SW480 (cell line): ENCODE measurements at places on chromosomes 1 and 21.
A peak's percentile ranks its signal among the peaks of the same experiment; 100 is the strongest.

- peak; percentile 32 for DNase-seq
These were observed 24.7 kb downstream of the CDK18 start for GRCh38 chr1:205528887-205529825.

DNA sequence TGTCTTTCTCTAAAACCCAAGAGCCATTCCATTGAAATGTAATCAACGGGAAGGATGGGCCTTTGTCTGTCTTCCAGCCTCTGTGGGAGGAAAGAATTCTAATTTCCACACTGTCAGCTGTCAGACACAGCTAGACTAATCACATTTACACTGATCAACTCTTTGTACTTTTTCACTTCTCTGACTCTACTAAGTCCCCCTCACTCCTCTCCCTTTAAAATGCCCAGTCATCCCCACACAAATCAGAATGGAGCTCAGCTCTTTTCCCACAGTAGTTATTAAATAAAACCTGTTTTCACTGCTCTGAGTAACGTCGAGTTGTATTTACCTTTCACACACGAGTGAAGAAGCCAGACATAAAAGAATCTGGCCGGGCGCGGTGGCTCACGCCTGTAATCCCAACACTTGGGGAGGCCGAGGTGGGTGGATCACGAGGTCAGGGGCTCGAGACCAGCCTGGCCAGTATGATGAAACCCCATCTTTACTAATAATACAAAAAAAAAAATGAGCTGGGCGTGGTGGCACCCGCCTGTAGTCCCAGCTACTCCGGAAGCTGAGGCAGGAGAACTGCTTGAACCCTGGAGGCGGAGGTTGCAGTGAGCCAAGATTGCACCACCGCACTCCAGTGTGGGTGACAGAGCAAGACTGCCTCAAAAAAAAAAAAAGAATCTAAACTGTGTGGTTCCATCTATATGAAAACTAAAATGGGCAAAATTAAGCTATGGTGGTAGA, 13.3 kb downstream of the ZBTB8OS start:
- no peak for DNase-seq

DNA sequence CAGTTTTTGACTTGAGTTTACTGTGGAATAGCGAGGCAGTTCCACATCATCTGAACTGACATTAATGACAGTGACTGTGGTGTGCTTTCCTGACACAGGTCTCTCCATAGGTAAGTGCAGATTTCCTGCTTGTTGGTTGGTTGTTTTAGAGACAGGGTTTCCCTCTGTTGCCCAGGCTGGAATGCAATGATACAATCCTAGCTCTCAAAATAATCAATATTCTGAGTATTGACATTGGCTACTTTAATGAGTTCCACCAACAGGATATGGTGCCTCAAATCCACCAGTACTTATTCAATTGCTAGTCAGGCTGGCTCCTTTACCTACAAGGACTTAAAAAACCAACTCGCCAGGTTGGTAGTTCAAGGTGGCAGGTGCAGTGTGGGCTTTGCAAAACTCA, 63.8 kb downstream of the CLSTN1 start:
- no peak for DNase-seq

DNA sequence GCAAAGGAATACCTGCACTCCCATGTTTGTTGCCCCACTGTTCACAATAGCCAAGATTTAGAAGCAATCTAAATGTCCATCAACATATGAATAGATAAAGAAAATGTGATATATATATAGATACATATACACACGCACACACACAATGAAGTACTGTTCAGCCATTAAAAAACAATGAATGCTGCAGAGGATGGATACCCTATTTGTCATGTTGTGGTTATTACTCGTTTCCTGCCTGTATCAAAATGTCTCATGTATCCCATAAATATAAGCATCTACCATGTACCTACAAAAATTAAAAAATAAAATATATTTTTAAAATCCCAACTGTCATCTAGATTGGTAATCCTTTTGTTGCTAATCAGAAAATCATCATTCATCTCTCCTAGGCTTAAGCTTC, 634.8 kb upstream of the ADGRL2 start:
- DNase-seq = no peak

- DNase-seq = peak; percentile 38
These were observed 876 bp downstream of the RAB29 start for GRCh38 chr1:205774198-205775014.

DNA sequence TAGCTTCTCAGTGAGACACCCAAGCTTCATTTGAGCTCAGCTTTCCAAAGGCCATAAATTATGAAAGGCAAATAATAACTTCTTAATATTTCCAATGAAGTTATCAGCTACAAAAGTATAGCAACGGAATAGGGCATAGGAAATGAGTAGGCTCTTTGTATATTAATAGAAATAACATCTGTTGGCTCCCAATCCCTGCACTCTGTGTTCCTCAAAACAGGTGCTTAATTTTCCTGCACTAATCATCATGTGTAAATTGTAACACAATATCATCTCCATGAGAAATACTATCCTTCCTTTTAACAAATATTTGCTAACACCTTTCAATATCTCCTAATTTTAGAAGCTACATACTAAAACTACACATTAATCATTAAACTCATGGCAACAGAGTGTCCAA, 19.2 kb upstream of the IFI44L start:
- no peak for DNase-seq

DNA sequence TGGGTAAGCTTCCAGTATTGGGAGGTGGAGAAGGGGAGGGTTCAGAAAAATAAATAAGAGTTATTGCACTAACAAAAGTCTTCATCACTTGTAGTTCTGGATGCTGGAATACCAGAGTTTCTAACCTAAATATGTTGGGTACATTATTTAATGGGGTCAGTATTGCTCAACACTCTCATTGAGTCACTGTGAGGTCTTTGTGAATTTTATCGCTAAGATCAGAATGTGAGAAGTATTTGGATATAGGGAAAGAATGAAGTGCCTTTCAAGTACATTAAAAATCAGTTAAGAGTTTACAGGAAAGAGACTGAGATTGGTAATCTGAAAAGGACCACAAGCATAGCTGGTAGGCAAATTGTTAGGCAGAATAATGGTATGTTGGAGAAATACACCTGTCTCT, 8.8 kb downstream of the SNRPE start:
- DNase-seq = no peak

- DNase-seq = no peak
These were observed 476.5 kb upstream of the VAMP3 start for GRCh38 chr1:7294636-7295035.

DNA sequence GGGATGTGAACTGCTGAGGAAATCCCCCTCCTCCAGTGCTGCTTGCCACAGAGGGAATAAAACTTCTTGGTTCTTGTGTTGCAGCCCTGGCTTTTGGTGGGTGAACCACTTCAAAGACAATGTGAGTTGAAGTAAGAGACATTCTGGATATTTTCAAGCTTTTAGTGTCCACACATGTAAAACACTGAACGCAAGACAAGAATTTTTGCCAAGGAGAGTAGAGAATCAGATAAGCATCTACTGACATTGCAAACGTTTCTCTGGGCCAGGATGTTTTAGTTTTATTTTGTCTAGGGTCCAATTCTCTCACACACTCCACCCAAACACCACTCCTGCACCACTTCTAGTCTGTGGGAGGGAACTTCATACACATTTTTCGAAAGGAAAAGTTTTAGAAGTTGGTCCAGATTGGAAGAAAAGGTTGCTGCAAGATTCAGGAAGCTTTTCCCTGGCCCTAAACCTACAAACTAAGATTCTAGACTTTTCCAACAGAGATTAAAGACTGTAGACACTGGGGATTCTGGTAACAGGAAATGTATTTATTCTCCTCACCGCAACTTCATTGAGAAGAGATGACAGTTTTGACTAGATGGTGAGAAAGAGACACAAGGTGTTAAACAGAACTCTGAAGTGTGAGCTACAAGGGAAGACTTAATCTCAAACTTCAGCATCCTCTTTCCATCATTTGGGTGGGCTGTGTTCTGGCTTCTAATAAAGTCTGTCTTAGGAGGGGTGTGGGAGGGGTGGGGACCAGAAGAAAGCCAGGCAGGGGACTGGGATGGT, 16.1 kb downstream of the FASLG start:
- DNase-seq = no peak

- DNase-seq = no peak
These were observed 25.8 kb downstream of the MACO1 start for GRCh38 chr1:25456502-25456901.

- DNase-seq = no peak
These were observed 261.3 kb upstream of the CHRM3 start for GRCh38 chr1:239125027-239125426.

DNA sequence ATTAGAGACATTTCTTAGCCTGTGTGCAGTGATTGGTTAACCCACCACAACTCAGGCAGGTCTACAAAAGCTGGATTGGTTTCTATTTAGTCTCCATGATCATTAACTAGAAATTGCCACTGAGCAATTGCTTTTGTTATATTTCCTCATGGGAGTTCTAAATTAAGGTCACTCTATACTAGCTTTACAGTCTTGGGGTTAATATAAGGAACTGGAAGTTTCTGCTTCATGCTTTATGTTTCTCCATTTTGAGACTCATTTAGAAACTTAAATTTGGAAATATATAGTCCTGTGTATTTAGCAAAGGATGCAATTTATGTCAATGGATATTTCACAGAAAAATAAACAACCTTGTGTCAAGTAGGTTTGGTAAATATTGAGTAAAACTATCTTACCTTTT, 137.5 kb downstream of the HLX start:
- no peak for DNase-seq

GRCh38 chr1:100277866-100278265, 11.8 kb downstream of the RTCA start:
- DNase-seq = peak; percentile 6

DNA sequence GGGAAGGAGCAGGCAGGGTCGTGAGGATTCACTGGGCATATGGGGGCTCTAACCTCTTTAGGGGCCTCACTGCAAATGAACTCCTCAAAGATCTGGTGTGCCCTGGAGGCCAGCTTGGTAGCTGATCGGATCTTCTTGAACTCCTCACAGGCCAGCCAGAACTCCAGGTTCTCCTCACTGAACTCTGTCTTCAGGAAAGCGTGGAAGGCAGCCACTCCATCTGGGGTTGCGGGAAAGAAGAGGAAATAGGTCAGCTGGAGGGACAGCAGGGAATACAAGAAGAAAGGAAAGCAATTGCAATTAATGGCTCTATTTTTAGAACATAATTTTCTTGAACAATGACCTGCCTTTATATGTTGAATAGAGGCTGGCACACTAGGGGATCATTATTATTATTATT, 2.3 kb downstream of the RGS16 start:
- DNase-seq = no peak

- DNase-seq = no peak
These were observed 2.6 kb upstream of the FCRLB start for GRCh38 chr1:161718559-161719324.

- peak; percentile 41 for DNase-seq
These were observed 41.3 kb upstream of the TACSTD2 start for GRCh38 chr1:58618303-58618702.

- DNase-seq = no peak
These were observed 14.2 kb upstream of the MYOM3 start for GRCh38 chr1:24126018-24126671.

GRCh38 chr1:32178380-32179192, 889 bp upstream of the TXLNA start:
- no peak for DNase-seq

DNA sequence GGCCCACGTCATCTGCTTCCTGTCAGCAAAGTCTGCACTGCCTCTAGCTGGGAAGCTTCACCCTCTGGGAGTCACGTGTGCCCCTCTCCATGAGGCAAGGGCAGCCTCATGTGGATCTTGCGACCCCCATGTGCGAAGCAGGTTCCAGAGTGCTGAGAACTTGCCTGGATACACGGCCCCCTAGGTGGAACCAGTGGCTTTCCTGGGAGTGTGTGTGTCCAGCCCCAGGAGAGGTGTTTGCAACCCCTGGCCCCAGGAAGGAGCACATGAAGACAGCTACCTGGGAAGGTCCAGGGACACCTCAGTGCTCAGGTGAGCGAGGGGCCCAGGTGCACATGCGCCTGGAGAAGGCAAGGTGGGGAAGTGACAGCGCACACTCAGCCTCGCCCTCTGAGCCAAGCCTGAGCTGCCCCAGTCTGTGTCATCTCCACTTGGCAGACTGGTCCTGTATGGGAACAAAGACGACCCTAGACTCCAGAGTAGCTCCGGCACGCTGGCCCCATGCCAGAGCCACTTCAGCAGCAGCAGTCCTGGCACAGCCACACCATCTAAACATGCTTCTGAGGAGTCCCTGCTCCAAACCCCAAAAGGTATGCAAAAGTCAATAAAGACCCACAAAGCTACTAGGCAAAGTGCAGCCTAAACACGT, 8.9 kb downstream of the LSS start:
- no peak for DNase-seq

GRCh38 chr1:2821966-2822620, 20.6 kb upstream of the TTC34 start:
- DNase-seq = no peak

DNA sequence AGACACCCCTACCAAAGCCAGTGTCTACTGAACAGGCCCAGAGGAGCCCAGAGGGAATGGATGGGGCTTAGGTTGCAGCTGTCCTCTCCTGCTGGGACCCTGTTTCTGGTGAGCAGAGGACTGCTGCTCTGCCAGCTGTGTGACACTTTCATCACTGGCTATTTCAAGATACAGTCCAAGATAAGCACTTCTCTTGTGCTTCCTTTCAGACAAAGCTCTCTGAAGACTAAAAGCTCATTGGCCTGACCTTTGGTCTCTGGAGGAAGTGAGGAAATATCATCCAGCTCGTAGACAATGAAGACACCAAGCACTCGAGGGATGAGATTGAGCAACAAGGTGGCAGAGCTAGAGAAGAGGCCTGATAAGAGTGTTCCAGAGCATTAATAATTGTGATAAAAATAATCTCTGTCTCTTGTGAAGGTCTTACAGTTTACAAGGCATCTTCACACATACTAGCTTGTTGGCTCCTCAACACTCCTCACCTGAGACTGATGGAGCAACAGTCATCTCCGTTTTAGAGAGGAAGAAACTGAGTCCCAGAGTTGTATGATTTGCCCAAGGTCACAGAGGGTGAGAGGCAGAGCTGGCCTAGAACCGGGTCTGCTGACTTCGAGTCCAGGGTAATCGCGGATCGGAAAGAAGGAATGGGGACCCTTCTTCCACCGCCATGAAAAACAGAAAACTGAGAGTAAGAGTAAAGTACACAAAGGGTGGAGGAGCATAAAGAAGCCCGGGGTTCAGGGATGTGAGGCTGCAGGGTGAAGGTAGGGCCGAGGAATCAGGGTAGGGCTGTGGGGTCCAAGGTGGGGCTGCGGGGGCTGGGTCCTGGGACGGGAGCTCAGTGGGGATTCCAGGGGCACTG, 666 bp downstream of the PAFAH2 start:
- no peak for DNase-seq

DNA sequence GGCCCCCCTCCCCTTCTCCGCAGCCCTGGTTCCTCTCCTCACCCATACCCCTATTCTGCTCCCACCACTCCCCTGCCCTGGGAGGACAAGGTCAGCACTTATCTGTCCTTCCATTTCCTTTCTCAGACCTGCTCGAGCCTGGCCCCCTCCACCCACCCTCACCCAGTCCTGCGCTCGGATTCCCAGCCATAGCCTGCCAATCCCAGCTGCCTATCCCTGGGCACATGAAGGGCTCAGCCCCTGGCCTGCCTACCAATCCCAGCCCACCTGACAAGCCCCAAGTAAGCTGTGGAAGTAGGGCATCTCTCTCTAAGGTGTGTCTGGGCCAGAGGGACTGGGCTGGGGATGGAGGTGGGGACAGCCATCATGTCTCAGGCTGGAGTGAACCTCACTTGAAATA, 5.4 kb downstream of the BLACAT1 start:
- peak; percentile 91 for DNase-seq

GRCh38 chr1:177934927-177935326, 34.9 kb downstream of the SEC16B start:
- DNase-seq = no peak
